Activated gamma-delta T cell treated with anti-CD3 and anti-CD28 coated beads, Interleukin-2, amount 50 U/mL, for 16 hours (primary cell): ENCODE measurements at places on chromosomes 12 and 14.

DNA sequence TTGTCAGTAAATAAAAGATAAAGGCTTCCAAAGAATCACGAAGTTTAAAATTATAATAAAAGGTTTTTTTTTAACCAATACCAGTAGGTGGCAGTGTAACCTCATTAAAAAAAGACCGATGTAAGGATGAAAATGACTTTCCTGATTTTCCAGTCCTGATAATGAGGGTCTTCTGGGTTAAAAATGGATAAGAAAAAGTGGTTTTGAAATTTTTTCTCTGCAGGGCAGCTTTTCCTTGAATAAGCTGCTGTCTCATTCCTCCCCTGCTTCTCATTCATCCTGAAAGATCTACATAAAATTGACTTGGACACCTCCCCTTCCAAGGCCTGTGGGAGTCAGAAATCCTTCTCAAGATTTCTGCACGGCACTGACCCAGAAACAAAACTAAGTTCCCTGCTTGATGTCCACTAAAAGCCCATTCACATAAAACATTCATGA, 58.9 kb upstream of the FBXO33 start:
- no peak for DNase-seq

- DNase-seq: no peak
Observed at GRCh38 chr12:131218026-131218922, 264.6 kb downstream of the ADGRD1 start.

DNA sequence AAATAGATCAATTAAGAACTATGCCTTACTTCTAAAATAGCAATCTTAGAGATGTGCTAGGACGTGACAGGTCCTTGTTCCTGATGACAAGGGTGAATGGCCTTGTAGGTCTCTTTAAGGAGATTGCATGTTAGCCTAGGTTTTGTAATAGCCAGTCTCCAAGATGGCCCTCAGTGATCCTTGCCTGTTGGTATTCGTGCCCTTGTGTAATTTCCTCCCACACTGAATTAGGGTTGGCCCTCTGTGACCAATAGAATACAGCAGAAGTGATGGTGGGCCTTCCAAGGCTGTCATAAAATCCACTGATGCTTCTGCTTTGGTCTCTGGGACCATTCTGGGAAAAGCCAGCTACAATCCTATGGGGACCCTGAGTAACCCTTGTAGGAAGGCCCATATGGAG, 38.2 kb upstream of the SNX6 start:
- DNase-seq: no peak

- no peak for DNase-seq
Observed at GRCh38 chr14:54354096-54354495, 42.7 kb upstream of the CDKN3 start.

DNA sequence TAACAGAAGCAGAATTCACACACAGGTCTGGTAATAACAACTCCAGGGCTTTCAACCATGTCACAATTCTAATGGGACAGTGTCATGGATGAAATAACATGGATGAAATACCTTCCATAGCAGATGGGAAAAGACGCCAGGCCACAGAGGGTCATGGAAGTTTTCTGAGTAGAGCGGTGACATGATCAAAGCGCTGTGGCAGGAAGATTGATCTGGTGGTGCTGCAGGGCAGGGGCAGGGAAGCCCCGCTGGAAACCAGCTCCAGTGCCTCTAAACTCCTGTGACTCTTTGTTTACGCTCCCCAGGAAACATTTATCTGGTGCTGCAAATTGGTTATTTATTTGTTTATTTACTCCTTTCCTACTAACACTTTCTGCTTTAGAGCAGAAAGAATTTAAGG, 108.3 kb upstream of the HMGA2 start:
- no peak for DNase-seq

- DNase-seq: no peak
Observed at GRCh38 chr12:3313066-3313465, 177.9 kb upstream of the PRMT8 start.

- DNase-seq: no peak
Observed at GRCh38 chr14:92510972-92511371, 2.6 kb upstream of the RIN3 start.

DNA sequence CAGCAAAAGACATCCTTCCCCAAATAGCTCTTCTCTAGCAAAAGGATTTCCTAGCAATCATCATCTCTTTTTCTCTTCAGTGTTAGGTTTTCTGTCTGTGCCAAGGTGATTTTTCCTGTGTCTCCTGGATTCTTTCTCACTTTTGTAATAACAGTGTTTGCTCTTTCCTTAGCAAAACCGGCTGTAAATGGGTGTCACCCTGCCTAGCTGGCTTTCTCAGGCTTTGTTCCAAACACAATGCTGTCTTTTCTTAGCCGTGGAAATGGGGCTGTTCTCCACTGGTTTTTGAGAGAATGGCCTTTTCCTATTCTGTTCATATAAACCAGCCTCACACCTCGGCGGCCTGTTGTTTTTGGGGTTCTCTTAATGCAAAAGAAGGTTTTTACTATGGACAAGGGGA, 21.9 kb downstream of the JDP2 start:
- no peak for DNase-seq
